ENCODE measurements at places on chromosomes 11 and 22. TPM values are rescaled to one million over a fixed set of nuclear protein-coding genes. Genes with fewer than 3 reads are reported as not detected.

DNA sequence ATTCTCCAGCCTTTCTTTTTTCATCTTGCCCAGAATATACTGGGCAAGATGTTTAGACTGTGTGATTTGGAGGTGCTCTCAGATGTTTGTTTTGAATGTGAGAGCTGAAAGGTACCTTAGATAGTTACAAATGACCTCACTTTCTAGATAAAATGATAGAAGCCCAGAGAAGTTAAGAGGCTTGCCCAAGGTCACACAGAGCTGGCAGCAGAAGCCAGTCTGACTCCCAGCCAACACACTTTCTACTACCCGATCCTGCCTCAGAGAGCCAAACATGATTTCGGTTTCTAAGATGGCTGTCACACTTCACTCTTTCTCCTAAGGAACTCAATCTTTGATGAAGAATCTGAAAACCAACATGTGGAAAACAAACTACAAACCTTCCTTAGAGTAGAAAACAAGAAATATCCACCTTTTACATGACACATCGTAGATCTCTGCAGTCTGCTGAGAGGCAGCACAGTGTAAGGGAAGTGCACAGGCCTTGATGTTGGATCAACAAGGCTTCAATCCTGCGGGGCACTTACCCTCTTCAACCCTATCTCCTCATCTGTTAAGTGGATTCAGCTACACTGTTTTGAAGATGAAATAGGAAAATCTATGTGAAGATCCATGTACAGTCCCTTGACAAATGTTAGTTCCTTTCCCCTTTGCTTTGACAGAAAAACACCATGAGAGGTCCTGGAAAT, 58.6 kb downstream of the SYTL2 start:
- H3K4me3 ChIP-seq: no peak overlapping the region
- no peaks in the 10 kb centered on the region for H3K27me3 ChIP-seq
- no peak overlapping the region for H3K27ac ChIP-seq
- DNase-seq: no peak

- no peaks in the 10 kb centered on the region for H3K36me3 ChIP-seq
- H3K4me1 ChIP-seq: no peaks in the 10 kb centered on the region
- H3K27ac ChIP-seq: no peak overlapping the region
- no peaks in the 10 kb centered on the region for H3K27me3 ChIP-seq
- DNase-seq: no peak
Observed at GRCh38 chr11:101199416-101199815, 69.8 kb upstream of the PGR start.

The ART1 gene
- 1.1 TPM for total RNA-seq

- no peaks in the 10 kb centered on the region for H3K36me3 ChIP-seq
- DNase-seq: peak; percentile 50
- H3K27me3 ChIP-seq: no peaks in the 10 kb centered on the region
- no peaks in the 10 kb centered on the region for H3K4me1 ChIP-seq
- no peak overlapping the region for H3K4me3 ChIP-seq
- H3K27ac ChIP-seq: no peak overlapping the region
Observed at GRCh38 chr11:71332046-71332445, 79.7 kb upstream of the SHANK2 start.

DNA sequence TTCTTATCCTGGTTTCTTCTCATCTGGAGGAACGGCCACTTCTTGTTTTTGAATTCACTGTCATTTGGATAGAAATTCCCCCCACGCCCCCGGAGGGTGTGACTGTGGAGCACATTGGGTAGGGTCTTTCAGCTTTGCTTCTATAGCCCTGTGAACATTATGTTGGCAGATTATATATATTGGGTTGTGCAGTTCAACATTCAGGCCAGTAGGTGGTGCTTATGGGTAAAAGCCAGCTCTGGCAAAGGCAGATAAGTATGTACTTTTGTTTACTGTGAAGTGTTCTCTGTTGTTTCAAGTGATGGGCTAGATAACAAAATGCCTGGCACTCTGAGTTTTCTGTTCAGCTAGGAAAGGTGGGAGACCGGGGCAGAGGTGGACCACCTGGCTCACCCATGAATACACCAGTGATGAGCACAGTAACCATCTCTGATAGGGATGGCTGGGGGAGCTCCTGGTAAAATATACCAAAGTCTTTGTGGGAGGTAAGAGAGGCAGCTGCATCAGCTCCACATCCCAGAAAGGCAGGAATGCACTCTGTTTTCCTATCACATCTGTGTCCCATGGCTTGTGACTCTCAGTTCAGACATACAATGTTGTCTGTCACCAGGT, 1348.2 kb upstream of the RAG2 start:
- H3K27me3 ChIP-seq: no peaks in the 10 kb centered on the region
- no peak overlapping the region for H3K4me3 ChIP-seq
- no peak overlapping the region for H3K27ac ChIP-seq
- H3K4me1 ChIP-seq: no peaks in the 10 kb centered on the region
- no peaks in the 10 kb centered on the region for H3K36me3 ChIP-seq

GRCh38 chr11:134445601-134446325, 33.7 kb upstream of the B3GAT1 start:
- H3K36me3 ChIP-seq: no peaks in the 10 kb centered on the region
- H3K27ac ChIP-seq: no peak overlapping the region
- DNase-seq: peak; percentile 33
- no peak overlapping the region for H3K4me3 ChIP-seq

The CCDC73 gene
- total RNA-seq: not detected

DNA sequence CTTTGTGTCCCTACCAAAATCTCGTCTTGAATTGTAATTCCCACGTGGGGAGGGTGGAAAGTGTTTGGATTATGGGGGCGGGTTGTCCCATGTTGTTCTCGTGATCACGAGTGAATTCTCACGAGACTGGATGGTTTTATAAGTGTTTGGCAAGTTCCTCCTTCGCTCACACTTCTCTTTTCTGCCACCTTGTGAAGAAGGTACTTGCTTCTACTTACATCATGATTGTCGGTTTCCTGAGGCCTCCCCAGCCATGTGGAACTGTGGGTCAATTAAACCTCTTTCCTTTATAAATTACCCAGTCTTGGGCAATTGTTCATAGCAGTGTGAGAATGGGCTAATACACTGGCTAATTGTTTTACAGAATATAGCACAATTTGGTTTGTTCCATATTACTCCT, 326.3 kb downstream of the GRM5 start:
- H3K27me3 ChIP-seq: no peaks in the 10 kb centered on the region
- H3K4me1 ChIP-seq: no peaks in the 10 kb centered on the region
- H3K36me3 ChIP-seq: no peaks in the 10 kb centered on the region
- no peak overlapping the region for H3K27ac ChIP-seq

The MYO18B gene
- not detected for total RNA-seq

- H3K27me3 ChIP-seq: no peaks in the 10 kb centered on the region
- H3K4me3 ChIP-seq: no peak overlapping the region
- H3K36me3 ChIP-seq: no peaks in the 10 kb centered on the region
- H3K4me1 ChIP-seq: no peaks in the 10 kb centered on the region
- H3K27ac ChIP-seq: no peak overlapping the region
Observed at GRCh38 chr11:14393129-14393528, 34.1 kb upstream of the RRAS2 start.

GRCh38 chr11:94134651-94135512, 6.2 kb downstream of the PANX1 start:
- peak; percentile 87 for DNase-seq
- no peaks in the 10 kb centered on the region for H3K4me1 ChIP-seq
- peak overlapping the region; percentile 65 for H3K27ac ChIP-seq
- no peaks in the 10 kb centered on the region for H3K27me3 ChIP-seq
- no peak overlapping the region for H3K4me3 ChIP-seq

The APOBEC3B gene
- total RNA-seq: not detected

- no peak overlapping the region for H3K4me3 ChIP-seq
- H3K36me3 ChIP-seq: no peaks in the 10 kb centered on the region
- H3K27ac ChIP-seq: peak overlapping the region; percentile 96
Observed at GRCh38 chr11:47212938-47213337, 1.8 kb upstream of the DDB2 start.

DNA sequence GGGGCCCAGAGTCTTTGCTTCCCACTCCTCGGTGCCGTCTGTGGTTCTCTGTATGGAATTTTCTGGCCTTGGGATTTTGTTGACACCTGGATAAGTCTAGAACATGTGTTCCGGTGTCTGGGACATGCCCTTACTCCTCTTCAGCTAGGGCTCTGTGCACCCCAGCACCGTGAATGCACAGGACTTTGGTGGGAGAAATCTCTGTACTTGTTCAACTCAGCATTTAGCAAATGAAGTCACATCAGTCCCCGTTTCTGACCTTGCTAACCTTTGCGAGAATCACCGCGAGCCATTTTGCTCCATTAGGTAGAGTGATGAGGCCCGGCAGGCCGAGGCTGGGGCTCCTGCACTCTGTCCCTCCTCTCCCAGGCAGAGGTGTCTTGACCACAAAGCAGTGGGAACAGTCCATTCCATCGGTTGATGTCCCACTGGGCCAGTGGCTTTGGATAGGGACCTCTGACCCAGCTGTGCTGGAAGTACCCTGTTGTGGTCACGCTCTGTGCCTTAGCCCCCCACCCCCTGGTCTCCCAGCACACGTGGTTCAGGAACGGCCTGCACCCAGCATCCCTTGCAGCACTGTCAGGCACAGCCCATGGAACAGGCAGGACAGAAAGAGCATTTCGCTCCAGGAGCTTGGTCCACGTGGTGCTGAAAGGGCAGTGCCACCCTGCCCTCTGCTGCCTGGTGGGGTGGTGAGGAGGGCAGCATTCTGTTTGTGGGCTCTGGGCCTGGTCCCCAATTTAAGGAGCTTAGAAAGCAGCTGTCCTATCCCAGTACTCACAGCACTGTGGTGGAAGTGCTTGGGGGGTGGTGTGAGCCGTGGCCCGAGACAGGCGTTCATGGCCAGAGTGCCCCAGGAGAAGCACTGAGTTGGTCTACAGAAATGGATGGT, 73.4 kb downstream of the MED15 start:
- DNase-seq: no peak
- H3K36me3 ChIP-seq: peaks cover 40% of the 10 kb centered on the region
- H3K4me1 ChIP-seq: no peaks in the 10 kb centered on the region
- H3K4me3 ChIP-seq: no peak overlapping the region
- no peak overlapping the region for H3K27ac ChIP-seq
- H3K27me3 ChIP-seq: no peaks in the 10 kb centered on the region

The PNPLA3 gene
- not detected for total RNA-seq

Measured in sigmoid colon (tissue), 7 donors.